Activated CD4-positive, alpha-beta T cell treated with anti-CD3 and anti-CD28 coated beads, Interleukin-10, Interleukin-2, amounts not matched to agents 100 ng/mL and 50 ng/mL, durations not matched to agents 16 hours and 8 hours (primary cell): ENCODE measurements at places on chromosomes 12 and 14.
A peak's percentile ranks its signal among the peaks of the same experiment; 100 is the strongest.

DNA sequence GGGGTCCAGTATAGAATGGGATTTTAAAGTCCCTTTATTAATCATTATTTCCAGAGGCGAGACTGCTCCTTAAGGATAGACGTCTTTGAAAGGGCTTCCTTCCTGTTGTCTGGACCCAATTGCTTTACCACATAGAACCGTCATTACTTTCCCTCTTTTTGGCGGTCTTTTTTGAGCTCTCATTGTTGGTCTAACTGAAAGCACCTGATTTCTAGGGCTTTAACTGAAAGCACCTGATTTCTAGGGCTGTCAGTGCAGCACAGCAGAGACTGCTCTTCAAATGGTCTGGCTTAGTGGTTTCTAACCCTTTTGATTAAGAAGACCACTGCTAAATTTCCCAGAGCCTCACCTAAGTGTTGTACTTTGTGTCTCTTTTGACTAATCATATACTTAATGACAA, 95.8 kb downstream of the PRKCH start:
- peak; percentile 36 for DNase-seq

DNA sequence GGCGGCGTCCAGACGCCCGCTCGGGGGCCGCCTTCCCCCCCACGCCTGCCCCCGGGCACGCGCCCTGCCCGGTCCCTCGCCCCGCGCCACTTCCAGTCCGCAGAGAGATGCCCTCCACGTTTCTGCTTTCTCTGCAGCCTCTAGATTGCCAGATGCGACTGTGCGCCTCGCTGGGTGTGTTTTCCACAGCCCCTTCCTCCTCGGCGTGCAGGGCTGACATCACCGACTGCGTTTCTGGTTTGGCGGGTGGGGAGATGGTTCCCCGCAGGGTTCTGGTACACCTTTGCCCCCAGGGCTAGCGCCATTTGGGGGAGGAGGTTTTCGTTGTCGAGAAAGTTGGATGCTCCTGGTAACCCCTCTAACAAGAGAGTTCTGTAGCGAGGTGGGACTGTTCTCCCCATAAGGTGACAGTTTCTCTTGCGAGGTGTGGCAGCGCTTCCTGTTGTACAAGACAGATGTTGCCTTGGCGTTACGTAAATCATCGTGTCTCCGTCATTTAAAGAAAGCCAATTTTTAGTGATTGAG, 1.5 kb downstream of the CALM1 start:
- peak; percentile 71 for DNase-seq

DNA sequence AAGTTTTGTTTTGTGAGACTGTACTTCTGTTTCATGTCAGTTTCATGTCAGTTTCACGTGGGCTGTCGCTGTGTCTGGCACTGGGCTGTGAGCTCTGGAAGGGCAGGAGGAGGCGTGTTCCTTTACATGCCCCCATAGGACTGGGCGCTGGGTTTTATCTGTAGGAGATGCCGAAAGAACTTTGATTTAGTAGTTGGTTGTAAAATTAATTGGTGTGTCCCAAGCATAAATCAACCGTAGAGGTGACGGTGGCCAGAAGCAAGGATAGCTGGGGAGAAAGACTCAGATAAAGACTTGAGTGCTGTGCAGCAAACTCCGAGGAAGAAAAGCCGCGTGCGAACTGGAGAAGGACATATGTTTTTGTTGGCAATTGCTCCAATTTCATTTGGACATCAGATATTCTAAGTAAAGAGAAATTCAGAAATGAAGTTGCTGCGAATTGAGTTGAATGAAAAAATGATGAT, 182.5 kb downstream of the VRK1 start:
- DNase-seq, result no peak

DNA sequence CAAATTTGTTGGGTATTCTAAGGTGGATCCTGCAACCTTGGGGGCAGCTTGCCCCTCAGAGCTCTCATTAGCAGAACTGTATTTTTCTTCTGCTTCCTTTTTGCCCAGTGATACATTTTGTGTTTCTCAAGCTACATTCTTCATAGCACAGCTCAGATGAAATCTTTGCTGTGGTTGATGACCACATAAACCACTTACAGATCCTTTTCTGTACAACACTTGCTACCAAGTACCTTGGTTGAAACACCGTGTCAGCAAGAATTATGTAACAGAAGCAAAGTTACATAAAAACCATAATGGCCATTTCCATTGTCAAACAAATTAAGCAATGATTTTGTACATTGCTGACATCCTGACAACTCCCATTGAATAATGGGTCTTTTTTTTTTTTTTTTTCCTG, 9.7 kb upstream of the PLBD1 start:
- peak; percentile 27 for DNase-seq

DNA sequence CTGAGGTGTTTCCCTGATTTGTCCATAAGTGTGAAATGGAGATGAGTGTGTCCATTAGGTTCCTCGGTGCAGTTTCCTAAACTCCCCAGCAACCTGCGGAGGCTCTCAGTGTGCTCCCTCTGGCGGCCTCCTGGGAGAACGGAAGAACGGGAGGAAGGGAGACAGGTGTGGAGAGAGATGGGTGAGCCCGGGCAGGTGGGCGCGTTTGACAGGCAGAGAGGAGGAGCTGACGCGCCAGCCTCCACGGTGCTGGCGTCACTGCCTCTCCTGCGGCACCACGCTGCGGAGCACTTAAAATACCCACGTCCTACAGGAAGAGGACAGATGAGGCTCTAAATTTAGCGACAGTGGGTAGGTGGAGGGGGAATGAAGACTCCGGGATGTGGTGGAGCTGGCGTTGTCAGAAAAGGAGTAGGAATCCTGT, 26.8 kb upstream of the PEX5 start:
- peak; percentile 18 for DNase-seq

DNA sequence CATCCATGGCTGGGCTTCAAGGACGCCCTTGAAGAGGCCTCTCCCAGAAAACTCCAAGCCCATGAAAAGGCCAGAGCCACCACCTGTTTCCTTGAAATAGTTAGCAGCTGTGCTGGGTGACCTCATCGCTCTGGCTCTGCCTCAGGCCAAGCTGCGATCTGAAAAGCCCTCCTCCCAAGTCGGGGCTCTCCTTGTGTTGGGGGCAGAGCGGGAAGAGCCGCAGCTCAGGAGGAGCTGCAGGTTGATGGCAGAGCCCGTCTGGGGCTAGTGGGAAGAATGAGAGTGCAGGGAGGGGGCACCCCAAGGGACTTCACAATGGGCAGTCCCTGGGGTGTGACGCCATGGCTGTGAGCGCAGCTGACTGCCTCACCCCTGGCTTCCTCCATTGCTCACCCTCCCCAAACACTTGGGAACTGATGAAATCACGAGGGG, 50.0 kb upstream of the STON2 start:
- no peak for DNase-seq

DNA sequence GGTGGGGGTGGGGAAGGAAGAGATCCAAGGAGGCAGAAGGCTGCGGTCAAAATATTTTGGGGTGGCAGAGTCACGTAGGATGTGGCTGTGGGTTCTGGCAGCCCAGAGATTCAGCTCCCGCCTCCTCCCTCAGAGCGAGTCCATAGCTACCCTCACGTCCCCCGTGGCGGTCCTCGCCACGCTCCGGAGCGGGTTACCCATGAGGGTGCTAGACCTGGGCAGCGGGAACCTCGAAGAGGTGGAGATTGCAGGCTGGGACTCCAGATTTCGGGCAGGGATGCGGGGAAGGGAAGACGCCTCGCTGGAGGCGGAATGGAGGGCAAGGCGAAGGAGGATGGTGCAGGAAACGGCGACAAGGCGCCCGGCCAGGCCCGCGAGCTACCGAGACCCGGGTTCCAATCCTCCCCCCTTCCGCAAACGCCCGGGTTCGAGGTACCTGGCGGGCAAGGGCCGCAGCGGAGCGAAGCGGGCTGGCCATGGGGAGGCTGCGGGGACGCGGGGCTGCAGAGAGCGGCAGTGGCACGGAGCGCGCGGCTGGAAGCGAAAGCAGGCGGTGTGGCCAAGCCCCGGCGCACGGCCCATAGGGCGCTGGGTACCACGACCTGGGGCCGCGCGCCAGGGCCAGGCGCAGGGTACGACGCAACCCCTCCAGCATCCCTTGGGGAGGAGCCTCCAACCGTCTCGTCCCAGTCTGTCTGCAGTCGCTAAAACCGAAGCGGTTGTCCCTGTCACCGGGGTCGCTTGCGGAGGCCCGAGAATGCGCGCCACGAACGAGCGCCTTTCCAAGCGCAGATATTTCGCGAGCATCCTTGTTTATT, 46.2 kb downstream of the BCAT1 start:
- peak; percentile 78 for DNase-seq

DNA sequence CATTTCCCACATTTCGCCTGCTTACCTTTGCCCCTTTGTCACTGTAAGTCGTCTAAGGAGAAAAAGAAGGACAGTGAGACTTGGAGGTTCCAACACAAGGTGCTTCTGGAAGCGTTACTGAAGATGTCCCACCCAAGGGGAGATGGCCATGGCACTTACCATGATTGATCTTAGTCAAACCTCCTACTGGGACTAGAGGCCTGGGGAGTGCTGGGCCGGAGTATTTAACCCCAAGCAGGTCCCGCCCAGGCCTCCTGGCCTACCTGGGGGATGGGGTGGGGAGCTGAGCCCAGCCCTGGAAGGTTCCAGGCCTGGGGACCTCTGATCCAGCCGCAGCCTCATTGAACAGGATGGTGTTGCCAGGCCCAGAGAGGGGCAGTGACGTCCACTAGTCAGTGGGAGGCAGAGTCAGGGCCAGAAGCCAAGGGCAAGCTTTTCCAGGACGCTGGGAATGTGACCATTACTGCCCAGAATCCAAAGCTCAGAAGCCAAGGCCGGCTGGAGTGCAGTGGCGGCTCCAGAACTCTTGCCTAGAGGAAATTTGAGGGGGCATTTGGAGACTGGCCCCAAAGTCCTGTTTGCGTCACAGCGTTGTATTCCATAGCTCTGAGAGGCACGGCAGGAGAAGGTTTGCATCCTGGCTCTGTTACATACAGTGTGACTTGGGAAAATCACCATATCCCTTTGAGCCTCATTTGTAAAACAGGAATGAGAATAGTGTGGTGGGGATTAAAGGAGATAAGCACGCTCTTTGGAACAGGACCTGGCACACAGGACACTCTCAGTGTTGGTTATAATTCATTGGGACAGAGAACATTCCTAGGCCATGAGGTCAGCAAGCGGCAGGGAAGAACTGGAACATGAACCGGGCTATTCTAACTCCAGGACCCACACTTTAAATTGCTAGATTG, at the start of gene HPD:
TSS of gene HPD (minus strand) at position 198 of the 911 bp plus-strand sequence. CDS start at position 162, 36 bp downstream.
- no peak for DNase-seq

DNA sequence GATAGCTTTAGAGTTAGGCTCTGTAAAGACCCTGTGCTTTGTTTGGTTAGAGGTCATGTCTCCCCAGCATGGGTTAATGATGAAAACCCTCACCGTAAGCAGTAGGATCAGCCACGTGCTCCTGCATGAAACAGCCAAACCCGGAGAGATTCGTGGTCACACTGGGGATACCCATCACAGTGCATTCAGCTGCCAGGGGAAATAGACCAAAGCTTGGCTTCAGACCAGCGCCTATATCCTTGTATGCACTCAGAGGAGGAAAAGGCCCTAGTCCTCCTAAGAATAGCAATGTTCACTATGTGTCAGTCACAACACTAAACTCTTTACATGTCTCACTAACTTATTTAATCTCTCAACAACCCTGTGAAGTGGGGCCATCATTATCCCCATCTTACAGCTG, 16.3 kb downstream of the SPX start:
- no peak for DNase-seq

DNA sequence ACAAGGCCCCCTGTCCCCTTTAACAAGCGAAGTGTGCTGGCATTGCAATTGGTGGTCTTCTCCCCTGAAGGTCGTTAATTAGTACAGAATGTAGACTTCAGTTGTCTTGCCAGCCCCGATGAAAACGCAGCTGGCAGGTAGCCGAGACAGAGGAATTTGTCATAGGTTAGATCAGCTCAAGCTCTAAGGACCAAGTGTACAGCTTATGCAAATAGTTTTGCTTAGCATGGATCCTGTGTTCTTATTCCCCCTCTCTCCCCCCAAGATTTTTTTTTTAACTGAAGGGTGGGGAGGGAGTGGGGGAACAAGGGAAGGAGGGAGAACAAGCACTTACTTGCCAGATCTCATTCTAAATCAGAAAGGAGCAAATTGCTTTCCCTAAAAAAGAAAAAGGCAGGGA, 58.6 kb upstream of the PARP11 start:
- no peak for DNase-seq
